Psoas muscle (tissue), 8 donors: ENCODE measurements at places on chromosomes 7 and 10. TPM values are rescaled to one million over a fixed set of nuclear protein-coding genes. Genes with fewer than 3 reads are reported as not detected.
A peak's percentile ranks its signal among the peaks of the same experiment; 100 is the strongest.

Gene CLEC5A
- 0.33 TPM for polyA plus RNA-seq

Gene SLC4A2
- 26.9 TPM for polyA plus RNA-seq

DNA sequence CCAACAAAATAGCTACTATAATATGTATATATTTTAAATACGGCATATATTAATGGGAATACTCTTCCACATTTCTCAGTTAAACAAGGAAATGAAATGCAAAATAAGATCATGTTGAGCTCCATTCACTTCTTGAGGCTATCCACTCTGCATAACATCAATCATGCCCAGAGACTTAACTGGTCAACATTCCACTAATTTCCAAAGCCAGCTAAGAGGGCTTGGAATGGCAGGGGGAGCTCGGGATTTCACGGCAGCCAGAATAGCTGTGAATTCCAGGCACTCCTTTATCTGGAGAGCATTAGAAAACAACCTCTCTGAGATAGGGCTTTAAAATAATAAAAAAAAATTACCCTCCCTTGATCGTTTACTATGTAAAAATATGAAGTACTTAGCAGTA is 194.9 kb upstream of the CDCA7L start:
- DNase-seq = no peak

- no peak for DNase-seq
Measured at GRCh38 chr10:1893941-1894340, 156.6 kb upstream of the ADARB2 start.

DNA sequence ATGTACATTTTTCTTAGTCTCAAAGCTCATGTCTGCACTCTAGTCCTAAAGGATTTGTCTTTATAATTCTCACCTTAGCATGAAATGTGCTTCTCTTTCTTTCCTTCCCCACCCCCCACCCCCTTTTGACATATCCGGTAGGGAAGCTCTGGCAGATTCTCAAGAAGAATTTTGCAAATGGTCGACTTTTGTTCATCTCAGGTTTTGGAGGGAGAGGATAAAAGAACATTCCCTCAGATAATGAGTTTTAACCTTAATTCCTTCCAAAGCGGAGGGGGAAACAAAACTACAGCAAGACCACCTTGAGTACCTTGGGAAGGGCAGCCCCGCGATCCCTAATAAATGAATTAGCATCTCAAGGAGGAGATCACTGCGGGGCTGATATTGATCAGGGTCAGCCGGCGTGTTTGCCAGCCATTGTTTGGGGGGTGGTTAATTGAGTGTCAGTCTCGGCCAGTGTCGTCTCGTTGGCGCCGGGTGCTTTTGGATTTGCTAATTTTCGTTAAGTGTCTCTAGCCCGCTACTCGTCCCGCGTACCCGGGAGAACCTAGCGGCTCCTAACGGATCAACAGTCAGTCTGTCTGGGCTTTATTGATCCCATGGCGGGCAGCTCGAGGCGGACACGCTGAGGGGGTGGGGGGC is 874 bp upstream of the BAMBI start:
- DNase-seq = no peak

- peak; percentile 18 for DNase-seq
Measured at GRCh38 chr7:34823650-34824258, 165.7 kb downstream of the NPSR1 start.

DNA sequence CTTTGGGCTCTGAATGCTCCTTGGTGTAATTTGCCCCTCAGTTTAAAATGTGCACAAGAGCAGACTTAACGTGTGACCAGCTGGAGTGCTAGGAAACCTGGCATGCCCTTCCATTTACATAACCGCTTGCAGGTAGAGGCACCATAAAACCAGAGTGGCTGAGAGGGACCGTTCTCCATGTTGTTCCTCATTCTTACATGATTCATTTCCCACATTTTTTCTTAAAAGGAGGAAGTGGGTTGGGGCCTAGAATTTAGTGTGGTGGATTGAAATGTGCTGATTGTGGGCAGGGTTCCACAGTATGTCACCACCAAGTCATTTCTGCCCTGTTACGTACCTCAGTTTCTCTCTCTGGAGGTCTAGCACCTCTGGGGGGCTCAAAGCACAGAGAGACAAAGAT is 375.8 kb upstream of the VSTM2A start:
- no peak for DNase-seq

DNA sequence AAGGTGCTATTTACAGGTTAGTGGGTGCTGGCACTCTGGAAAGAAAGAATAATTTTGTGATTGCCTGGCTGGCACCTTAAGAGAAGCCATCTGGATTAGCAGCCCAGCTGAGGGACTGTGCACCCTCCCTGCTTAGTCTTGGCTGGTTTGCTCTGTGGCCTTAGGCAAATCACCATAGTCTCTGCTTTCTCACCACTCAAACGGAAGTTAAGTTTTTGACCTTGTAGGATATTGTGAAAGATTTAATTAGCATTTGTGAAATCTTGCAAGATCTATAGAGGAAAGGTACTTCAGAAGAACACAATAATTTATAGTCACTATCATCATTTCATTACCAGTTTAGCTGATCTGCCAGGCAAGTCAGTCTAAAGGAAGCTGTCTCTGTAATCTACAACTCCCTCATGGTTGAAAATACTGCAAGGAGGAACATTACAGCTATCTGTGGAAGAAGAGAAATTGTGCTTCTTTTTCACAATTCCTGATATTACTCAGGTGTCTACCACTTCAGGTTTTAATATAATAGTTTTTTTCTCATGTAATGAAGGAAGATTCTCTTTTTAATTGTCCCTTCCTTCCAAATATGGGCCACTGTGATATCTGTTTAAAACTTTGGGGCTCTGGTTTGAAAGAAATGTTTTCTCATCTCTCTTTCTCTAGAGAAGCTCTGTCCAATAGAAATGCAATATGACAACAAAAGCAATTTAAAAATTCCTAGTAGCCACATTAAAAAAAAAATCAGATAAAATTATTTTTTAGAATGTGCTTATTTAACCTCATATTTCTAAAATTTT is 219.6 kb downstream of the PTEN start:
- DNase-seq = no peak

DNA sequence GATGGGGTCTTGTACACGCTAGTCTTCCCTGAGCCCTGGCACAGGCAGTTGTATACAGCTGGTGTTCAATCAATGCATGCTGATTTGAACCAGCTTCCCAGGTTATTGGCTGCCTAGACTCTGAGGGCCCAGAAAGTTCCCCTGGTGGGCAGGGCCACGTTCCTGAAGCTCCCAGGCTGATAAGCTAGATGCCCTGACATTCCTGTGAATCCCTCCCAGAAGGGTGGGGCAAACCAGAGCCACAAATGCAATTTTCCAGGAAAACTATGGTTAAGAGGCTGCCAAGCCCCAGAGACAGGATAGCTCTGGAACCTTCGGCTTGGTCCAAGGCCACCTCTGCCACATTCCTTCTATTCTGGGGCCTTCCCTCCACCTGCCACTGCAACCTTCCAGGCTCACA is 78.2 kb downstream of the FAM53B start:
- no peak for DNase-seq

GRCh38 chr10:36669615-36670352 is 455.6 kb upstream of the ANKRD30A start:
- no peak for DNase-seq

Gene BTBD16
- polyA plus RNA-seq = not detected

DNA sequence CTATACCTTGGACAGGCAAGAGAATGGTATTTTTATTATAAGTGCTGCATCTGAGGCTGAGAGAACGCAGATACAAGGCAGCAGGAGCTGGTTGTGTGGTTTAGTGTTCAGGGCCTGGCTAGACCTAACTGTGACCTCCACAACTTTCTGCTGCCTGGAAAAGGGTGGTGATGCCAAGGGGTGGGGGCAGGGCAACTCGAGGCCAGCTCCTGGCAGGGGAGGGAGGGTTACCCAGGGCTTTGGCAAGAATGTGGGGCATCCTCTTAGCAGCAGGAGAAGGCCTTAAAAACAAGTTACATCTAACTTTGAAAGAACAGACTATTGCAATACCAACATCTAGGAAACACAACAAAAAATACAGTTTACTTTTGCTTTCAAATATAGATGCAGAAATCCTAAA is 13.0 kb downstream of the MXI1 start:
- DNase-seq = no peak

GRCh38 chr7:137937202-137937560 is 64.7 kb downstream of the CREB3L2 start:
- DNase-seq = peak; percentile 63

Gene MLXIPL
- polyA plus RNA-seq = 43.6 TPM

DNA sequence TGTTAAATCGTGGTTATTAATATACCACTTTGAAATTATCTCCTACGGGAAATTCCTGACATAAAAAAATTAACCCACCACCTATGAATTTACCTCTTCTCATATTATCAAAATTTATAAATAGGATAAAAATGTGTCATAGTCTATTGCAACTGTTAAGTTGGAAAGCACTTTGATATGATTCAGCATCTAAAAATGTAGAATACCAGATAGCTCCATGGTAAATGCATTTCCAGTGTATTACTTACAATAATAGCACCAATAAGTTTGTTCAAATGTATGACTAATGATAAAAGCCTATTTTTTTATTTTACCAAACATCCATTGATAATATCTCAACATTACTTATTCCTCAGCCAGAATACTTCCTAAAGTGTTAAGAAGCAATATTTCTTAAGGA is 13.6 kb upstream of the KCND2 start:
- no peak for DNase-seq

- no peak for DNase-seq
Measured at GRCh38 chr7:124412531-124412930, 353.1 kb downstream of the GPR37 start.

DNA sequence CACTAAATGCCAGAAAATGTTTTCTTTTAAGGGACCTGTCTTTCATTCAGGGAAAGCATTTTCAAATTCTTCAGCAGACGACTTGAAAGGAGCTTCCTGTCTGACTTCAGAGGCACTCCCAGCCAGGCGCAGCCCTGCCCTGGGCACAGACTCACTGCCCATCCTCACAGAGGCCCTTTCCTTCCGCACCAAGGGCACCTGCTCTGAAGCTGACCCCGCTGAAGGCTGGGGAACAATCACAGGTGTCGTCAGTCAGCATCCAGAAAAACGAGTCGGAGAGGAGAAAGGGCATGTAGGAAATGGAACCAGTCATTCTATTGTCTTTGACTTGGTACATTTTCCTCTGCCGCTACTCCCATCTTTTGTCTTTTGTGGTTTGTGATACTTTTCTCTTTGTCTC is 125.3 kb upstream of the PARD3 start:
- DNase-seq = no peak

- DNase-seq = no peak
Measured at GRCh38 chr7:148733496-148733895, 34.8 kb downstream of the CUL1 start.

GRCh38 chr10:110737886-110738634 is 93.9 kb downstream of the RBM20 start:
- DNase-seq = no peak

Gene VGF
- polyA plus RNA-seq = 0.03 TPM

DNA sequence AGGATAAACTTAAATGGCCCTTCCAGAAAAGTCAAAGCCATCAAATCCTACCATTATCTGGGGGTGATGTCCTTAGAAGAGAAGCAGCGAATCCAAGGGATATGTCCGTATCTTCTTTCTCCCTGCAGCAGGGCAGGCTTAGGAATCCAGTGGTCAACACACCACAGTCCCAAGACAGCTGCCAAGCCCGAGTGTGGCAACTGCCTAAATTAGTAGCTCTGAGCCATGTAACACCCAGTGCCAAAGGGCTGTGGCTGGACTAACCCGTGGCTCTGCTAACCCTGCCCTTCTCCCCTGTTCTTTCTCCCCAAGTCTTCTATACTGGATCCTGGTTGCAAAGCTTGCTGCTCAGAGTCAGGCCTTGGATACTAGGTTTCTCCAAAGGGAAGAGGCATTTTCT is 74.8 kb downstream of the CDK1 start:
- DNase-seq = peak; percentile 73

GRCh38 chr10:9230625-9231024 is 1176.1 kb downstream of the GATA3 start:
- DNase-seq = no peak

GRCh38 chr10:71042216-71042615 is 153.9 kb upstream of the PCBD1 start:
- DNase-seq = peak; percentile 28

- DNase-seq = no peak
Measured at GRCh38 chr10:986881-987619, 1.2 kb upstream of the GTPBP4 start.

DNA sequence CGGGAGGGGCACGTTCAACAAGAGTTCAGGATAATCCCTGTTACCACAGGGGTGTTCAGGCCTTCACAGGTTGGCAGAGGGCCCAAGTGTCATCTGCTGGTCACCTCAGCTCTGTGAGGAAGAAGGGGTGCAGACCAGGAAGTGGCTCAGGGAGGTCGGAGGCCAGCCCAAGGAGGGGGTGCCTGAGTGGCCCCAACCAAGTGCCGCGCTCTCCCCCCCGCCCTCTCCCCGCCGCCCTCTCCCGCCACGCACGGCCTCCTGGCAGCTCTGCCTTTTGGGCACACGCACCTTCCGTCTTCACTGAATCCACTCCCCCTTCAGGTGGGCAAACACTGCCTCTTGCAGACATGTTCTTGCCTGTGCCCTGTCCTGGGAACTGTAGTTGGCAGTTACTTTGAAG is 245.2 kb downstream of the PAXIP1 start:
- no peak for DNase-seq

Gene NUDT5
- polyA plus RNA-seq = 11.0 TPM

Gene FFAR4
- 0.18 TPM for polyA plus RNA-seq

- DNase-seq = no peak
Measured at GRCh38 chr7:131302876-131303707, 24.6 kb upstream of the MKLN1 start.

GRCh38 chr10:30488316-30488715 is 54.3 kb downstream of the MAP3K8 start:
- DNase-seq = no peak

Gene PDE6C
- not detected for polyA plus RNA-seq

- no peak for DNase-seq
Measured at GRCh38 chr7:27122077-27122910, 8.3 kb downstream of the HOXA4 start.

GRCh38 chr7:3175285-3175902 is 125.7 kb upstream of the SDK1 start:
- no peak for DNase-seq

GRCh38 chr7:1940402-1940786 is 270.3 kb downstream of the ELFN1 start:
- DNase-seq = peak; percentile 78

DNA sequence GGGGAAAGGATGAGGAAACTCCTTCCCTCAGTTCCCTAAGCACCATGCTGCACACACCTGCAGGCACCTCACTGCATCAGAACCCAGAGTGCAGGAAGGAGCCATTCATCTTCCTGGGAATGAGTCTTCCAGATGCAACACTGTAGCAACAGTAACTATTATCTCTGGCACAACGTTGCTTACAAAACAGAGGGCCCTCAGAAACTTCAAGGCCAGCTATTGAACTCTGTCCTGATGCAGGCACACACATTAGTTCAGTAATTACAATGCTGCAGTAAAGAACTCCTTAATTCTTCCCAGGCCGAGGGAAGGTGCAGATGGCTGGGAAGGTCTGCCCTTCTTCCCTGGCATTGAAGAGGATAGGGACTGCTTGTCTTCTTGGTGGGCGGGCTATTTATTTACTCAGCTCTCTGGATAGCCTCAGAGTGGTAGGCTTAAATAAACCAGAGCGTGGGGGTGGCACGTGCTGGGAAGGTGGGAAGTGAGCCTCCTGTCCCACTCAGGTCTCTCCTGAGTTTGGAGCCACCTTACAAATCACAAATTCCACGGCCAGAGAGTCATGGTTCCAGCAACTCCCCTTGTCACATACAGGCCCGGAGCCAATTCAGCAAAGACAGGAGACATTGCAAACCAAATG is 125.1 kb upstream of the JCAD start:
- DNase-seq = no peak

- no peak for DNase-seq
Measured at GRCh38 chr10:126422567-126422966, 34.3 kb upstream of the ADAM12 start.
